Inflammatory macrophage treated with lipopolysaccharide for 1 hour (primary cell): ENCODE measurements at places on chromosomes 1 and 21.

GRCh38 chr1:101236516-101237228 is at the start of gene S1PR1:
TSS of gene S1PR1 (plus strand) at chr1:101237019. CDS start at chr1:101238985, 1,966 bp downstream.
- DNase-seq = peak; percentile 31

- DNase-seq = no peak
Measured at GRCh38 chr1:246679794-246680177, 44.4 kb upstream of the SCCPDH start.

GRCh38 chr1:110235834-110236682 is 25.9 kb downstream of the KCNC4 start:
- DNase-seq = peak; percentile 83

DNA sequence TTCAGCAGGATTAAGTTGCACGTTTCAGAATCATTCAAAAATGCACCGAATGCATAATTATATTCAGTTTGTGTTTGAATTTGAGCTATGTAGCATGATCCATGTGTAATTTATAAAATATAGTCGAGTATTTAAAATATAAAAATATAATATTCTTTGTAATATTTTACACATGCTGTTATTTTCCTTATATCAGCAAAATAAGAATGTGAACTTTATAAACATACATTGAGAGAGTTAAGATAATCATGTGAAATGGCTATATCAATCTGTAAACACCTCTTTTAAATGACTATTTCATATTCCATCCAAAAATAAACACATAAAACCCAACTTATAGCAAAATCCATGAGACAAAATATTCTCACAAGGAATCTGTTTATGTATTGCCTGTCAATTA is 303.7 kb downstream of the LRRC7 start:
- no peak for DNase-seq

- no peak for DNase-seq
Measured at GRCh38 chr1:247471445-247472016, 13.6 kb upstream of the OR2B11 start.

DNA sequence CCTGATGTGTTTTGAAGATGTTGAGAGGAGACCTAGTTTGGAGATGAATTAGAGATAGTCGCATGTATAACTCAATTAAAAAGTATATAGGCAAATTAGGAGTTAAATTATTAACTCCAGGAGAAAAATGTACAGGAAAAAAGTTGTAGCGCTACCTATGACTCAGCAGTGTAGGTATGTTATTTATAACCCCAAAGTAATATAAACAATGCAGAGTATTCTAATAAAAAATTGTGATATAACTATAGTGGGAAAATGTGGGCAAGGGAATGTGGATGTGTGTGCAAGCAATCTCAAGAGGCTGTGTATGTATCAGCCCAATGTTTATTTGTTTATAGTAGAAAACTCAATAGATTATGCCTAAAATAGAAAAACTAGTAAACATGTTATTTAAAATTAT is 144.5 kb downstream of the BRINP2 start:
- no peak for DNase-seq

DNA sequence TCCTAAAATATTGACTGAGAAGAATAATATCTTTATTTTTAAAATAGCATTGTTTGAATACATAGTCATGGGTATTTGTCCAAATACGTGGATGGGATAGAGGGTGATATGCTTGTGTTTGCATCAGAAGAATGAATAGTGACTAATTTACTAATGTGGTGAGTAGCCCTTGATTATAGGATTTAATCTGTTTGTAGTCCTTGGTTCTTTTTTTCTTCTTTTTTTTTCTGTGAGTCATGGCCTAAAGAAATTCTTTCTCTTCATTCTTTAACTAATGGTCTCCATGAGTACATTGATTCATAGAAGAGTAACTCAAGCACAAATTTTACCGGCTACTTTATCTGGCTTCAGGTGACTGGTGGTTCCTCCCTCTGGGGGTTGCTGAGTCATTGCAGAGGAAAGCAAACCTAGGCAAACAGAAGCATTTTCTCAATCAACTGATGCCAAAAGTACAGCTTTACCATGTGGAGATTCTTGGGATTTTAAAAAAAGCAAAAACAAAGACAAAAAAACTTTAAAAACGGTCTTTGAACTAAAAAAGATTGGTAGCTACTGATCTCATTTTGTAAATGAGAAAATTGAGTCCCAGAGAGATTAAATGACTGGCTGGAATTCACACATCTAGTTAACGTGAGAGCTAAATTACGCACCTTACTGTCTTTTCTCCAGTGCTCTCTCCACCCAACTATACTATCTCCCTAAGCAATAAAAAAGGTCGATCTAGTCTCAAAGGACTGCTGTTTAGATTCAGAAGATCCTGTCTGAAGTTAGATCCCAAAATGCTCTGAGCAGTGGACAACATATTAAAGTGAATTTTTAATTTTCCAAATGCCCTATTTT is 40.5 kb downstream of the AK5 start:
- no peak for DNase-seq

DNA sequence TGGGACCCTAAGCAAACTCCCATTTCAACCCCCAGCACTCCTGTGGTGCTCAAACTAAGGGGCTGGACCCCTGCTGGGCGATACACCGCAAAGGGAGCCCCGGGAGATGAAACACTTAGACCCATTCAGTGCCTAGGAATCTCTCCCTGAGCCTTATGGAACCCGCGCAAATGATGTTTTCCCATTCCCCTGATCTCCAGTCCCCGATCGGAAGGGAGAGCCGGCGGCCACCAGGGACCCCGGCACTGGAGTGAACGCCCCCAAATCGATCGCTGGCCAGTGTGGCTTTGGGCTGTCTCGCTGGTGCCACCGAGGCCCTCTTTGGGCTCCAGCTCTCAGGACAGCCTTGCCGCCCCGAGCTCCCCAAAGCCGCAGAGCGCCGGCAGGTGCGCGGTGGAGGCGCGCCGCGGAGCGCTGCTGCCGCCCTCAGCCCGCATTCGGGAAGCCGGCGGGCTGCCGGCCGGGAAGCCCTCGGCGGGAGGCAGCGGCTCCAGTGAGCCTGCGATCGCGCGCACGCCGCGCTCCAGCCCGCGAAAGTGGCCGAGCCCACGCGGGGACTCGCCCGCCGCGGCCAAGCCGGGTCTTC is 1.1 kb downstream of the PLXNA2 start:
- no peak for DNase-seq

DNA sequence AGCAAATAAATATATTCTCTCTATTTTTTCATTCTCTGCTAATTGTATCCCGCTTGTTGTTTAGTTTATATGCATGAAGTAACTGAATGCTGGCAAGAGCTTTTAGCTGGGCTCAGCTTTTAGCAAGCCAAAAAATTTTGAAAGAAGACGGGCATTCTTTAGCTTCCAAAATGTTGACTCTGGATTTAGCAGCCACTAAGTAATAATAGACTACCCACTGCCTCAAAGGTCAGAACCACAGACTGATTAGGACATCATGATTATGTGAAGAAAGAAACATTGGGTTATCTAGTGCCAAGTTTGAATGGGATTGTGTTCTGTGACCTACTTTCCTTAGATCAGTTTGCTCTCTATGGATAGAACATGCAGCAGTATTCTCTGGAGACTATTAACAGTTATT is 80.3 kb upstream of the DPH5 start:
- DNase-seq = no peak

DNA sequence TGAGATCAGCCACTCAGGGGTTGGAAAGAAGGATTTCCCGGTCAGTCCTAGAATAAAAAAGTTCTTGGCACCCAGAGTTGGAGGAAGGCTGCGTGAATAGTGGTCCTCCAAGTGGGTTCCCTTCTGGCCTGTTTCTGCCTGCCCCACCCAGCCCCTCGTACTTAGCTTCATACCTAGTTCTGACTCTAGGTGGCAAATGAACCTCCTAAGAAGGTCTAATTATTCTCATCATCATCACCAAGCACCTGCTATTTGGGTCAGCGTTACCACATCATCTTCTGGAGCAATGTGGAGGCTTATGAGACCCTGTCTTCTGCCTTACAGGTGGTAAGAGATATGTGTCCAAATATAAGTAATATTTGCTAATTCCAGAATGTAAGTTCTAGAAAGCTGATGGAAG is 35.9 kb upstream of the NFASC start:
- DNase-seq = no peak

DNA sequence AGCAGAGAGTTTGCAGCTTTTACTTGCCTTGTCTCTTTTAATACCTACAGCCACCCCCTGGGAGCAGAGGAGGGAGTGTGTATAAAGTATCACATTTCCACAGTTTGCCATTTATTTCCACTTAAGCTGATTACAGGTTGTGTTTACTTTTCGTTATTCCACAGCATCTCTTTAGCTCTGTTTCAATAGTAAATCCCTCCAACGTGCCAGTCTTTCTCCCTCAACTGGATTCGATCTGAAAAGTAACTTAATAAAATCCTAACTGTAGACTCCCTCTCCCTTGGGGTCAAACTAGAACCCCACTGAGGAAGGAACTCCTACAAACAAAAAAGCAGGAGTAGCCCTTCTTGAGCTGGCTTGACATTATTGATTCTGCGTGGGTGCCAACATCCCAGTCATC is 3.1 kb upstream of the FCGR2A start:
- DNase-seq = no peak
